ENCODE measurements at places on chromosomes 1 and 21.
A peak's percentile ranks its signal among the peaks of the same experiment; 100 is the strongest.

GRCh38 chr21:39655589-39655988 is 42.8 kb downstream of the B3GALT5 start:
- DNase-seq: no peak

GRCh38 chr21:36776981-36777617 is 78.2 kb downstream of the SIM2 start:
- DNase-seq: no peak

- DNase-seq: no peak
Observed at GRCh38 chr1:197180252-197180878, 33.9 kb upstream of the ASPM start.

DNA sequence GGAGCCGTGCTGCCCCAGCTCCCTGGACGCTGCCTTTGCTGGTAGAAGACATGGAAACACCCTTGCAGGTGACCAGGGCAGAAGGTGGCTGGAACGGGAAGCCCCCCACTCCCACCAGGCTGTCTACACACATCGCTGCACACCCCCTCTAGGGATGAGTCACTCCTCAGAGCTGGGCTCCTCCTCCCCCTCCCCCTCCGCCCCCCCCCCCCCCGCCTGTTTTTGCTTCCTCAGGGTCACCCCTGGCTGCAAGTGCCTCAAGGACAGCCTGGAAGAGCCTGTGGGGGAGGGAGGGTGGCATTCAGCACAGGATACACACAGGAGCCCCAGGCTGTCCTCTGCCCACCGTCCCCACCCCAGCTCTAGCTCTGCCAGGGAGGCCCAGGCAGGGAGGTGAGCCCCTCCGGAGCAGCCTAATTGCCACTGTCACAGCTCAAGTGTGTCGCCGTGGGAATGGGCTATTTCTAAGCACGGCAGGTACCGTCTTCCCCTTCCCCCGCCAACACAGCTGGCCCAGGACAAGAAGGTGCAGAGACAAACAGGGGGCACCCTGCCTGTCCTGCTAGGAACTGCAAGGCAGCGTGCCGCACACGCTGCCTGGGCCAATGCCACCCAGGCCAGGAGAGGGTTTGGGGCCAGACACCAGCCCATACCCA is 2.5 kb downstream of the FNDC10 start:
- DNase-seq: no peak

GRCh38 chr1:46404482-46405196 is 10.5 kb downstream of the FAAH start:
- DNase-seq: no peak

DNA sequence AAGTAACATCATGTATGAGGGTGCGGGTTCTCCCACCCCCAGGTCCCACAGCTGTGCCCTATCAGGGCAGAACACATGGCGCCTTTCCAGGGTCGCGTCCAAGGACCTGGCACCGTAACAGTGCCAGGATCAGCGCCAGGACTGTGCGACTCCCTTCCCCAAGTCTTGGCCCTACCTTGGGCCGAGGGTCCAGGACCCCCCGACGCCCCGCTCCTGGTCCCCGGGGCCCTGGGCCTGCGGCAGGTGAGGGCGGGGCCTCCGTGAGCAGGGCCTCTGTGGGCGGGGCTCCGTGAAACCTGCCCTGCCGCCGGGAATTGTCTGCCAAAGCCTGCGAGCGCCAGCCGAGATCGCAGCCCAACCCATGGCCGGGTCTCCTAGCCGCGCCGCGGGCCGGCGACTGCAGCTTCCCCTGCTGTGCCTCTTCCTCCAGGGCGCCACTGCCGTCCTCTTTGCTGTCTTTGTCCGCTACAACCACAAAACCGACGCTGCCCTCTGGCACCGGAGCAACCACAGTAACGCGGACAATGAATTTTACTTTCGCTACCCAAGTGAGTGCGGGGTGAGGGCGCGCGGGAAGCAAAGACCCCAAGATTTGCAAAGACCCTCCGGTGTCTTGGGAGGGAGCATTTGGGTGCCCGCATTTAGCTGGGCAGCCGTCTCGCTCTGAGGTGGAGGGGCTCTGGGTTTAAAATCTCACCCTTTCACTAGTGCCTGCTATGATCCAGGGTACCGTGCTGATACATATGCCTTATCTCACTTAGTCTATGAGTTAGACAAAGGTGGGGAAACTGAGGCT is at the start of gene RHBG:
TSS of gene RHBG (plus strand) at position 323 of the 796 bp plus-strand sequence. CDS start at position 362, 39 bp downstream.
- DNase-seq: peak; percentile 48

GRCh38 chr1:185444676-185445075 is 127.6 kb upstream of the IVNS1ABP start:
- no peak for DNase-seq

GRCh38 chr1:157073944-157074685 is 25.5 kb downstream of the ETV3L start:
- DNase-seq: no peak

DNA sequence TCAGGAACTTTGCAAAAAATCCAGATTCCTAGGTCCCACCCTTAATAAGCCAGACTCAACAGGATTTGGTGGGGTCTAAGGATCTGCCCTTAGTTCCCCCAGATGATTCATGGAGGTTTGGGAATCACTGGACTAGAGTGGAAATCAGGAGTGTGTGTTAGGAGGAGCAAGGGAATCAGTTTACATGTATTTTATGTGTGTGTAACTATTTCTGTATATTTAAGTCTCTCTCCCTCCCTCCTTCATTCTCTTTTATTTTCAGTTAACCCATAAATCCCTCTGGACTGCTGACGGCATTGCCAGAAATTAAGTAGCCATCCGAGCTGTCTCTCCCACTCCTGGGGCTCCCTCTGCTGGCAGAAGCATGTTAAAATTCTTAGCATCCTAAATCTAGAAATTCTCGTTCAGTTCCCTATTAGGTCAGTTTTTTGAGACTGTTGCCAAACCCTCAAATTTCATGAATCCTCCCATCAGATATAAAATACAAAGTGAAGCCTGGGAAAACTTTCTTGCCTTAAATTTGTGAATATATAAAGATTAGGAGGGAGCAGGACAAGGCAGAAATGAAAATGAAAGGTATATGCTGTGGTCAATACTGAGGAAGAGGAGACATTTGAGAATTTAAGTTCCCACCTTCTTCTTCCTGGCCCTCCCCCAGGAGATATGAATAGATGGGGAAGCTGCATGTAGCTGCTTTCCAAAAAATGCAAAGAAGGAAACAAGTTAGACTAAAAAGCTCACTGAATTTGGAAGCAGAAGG is 11.7 kb upstream of the HSD11B1 start:
- DNase-seq: peak; percentile 70

DNA sequence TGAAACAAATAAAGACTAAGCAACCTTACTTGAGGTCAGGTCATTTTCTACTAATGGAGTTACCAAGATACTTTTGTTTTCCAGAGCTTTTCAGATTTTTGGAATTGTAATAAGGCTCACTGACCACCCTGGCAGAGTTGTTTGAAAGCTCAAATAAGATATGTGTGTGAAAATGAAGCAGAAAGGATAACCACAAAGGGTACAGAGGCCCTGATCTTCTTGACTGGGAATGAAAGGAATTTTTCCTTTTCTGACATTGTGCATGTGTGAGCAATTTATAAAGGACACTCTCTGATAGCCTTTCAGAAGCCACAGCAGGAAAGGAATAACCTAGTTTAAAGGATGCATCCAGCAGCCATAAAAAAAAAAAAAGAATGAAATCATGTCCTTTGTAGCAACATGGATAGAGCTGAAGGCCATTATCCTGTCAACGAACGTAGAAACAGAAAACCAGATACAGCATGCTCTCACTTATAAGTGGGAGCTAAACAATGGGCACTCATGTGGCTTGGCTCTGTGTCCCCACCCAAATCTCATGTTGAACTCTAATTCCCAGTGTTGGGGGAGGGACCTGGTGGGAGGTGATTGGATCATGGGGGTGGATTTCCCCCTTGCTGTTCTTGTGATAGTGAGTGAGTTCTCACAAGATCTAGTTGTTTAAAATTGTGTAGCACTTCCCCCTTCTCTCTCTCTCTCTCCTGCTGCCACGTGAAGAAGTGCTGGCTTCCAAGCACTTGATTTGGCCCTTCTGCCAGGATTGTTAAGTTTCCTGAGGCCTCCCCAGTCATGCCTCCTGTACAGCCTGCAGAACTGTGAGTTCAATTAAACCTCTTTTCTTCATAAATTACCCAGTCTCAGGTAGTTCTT is 3.1 kb upstream of the SRP9 start:
- no peak for DNase-seq

DNA sequence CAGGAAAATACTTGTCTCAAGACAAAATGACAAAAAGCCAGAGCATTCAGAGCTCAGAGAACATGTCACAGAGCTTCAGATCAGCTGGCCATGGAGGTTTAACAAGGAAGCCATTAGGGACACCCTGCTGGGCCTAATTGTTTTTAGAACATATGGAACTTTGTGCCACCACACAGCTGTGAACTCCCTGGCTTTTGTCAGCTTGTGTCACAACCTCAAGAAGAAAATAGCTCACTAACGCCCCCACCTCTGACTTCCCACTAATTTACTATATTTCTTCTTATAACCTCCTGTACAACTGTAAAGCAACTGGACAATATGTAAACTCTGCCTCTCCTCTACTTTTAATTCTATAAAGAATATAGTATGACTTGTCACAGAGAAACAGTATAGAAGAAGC is 21.0 kb upstream of the TDRD10 start:
- no peak for DNase-seq

- no peak for DNase-seq
Observed at GRCh38 chr1:50424884-50425375, 1.7 kb upstream of the DMRTA2 start.

- no peak for DNase-seq
Observed at GRCh38 chr1:71252900-71253299, 172.1 kb upstream of the ZRANB2 start.

DNA sequence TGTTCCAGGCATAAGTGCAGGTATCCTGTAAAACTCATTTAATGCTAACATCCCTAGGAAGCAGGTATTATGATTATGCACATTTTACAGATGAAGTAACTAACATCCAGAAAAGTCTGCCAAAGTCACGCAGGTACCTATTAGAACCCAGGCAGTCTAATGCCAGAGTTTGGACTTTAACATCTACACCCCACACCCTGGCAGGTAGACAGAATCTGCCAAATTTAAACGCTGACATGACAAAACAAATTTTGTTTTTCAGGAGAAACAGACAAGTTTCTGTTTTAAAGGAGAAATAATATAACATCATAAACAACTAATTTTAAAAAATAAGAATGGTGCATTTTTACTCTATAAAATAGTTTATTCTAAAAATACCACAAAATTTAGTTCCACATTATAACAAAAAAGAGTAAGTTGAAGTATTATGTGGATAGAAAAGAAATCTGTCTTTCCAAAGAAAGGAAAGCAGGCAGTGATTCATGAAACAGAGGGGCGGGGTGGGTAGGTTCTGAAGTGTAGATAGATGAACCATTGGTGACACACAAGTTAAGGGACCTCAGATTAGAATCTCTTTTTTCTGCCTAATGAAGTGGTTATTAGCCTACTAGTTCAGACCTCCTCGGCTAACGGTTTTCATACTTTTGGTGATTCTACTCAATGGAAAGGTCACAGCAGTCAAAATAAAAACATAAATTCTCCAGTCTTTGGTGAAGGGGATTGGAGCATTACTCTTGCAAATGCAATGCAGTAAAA is 1.7 kb downstream of the ASPM start:
- no peak for DNase-seq

- no peak for DNase-seq
Observed at GRCh38 chr1:82534996-82535395, 734.3 kb downstream of the ADGRL2 start.

DNA sequence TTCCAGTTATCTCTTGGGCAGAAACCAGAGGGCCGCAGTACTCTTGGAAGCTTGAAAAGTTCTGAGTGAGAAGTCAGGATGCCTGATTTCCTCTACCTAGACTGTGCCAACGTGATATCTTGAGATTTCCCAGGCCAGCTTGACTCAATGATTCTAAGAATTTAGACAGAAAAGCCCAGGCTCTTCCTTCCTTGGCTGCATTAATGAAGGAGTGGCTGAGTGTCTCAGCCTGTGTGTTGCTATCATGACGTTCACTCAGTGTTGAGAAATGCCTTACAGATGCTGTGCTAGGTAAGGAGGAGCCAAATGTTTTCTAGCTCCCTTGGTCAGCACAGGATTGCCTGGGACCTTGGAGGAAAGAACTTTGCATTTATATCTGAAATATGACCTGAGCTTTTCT is 454.1 kb upstream of the USP24 start:
- no peak for DNase-seq

GRCh38 chr1:82634266-82634665 is 833.5 kb downstream of the ADGRL2 start:
- DNase-seq: no peak

DNA sequence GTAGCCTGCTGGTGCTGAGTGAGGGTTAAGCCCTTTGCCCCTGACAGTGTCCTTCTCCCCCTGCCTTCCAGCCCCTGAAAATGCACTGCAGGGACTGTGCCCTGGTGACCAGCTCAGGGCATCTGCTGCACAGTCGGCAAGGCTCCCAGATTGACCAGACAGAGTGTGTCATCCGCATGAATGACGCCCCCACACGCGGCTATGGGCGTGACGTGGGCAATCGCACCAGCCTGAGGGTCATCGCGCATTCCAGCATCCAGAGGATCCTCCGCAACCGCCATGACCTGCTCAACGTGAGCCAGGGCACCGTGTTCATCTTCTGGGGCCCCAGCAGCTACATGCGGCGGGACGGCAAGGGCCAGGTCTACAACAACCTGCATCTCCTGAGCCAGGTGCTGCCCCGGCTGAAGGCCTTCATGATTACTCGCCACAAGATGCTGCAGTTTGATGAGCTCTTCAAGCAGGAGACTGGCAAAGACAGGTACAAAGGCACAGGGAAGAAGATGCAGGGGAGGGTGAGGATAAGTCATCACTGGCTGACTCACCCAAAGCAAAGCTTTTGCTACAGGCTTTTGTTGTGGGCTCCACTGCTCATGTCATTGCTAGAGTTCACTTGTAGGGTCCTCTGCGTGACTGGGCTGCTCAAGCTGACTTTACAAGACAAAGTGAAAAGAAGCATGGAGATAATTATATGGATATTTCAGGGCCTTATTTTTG is 174.9 kb downstream of the PIGK start:
- DNase-seq: no peak

- DNase-seq: no peak
Observed at GRCh38 chr1:37509181-37509580, 5.4 kb downstream of the MEAF6 start.

- no peak for DNase-seq
Observed at GRCh38 chr1:159940006-159940620, 5.3 kb downstream of the IGSF9 start.

GRCh38 chr1:96524100-96524499 is 197.5 kb upstream of the PTBP2 start:
- DNase-seq: no peak
